ENCODE measurements at places on chromosomes 7 and 10.

DNA sequence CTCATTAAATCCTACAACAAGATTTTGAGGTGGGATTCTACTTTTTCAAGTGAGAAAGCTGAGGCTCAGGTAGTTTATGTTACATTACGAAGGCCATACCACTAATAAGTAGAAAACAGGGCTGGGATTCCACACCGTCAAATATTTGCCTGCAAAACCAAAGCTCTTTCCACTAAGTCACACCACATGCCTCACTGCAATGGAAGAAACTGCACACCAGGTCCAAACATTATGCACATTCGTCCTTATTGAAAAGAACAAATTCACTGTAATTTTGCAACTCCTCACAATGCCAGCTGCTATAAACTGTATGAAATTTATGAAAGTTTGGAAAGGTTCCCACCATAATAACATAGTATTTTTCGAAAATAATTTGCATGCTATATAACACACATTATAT lies 66.5 kb downstream of the DGKB start:
- DNase-seq = no peak

DNA sequence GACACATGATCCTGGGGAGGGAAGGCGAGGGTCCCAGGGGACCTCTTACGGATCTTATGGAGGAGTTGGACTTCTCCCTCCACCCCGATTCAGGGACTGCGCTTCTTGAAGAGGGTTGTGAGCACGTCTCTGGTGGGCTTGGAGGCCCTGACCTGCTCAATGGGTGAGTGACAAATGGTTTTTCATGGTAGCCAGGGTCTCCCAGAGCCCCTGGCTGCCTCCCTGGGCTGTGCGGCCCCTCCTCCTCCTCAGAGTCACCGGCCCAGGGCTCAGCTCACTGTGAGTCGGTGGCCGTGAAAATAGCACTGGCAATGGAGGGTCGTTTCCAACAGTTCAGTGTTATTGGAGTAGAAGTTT lies 26.6 kb downstream of the INPP5A start:
- no peak for DNase-seq

- no peak for DNase-seq
These were observed 19.0 kb downstream of the LRRC27 start for GRCh38 chr10:132350946-132351345.

GRCh38 chr7:11436773-11437524 lies 395.0 kb downstream of the THSD7A start:
- DNase-seq = no peak

GRCh38 chr7:99407872-99408378 lies 472 bp downstream of the PDAP1 start:
- peak; percentile 12 for DNase-seq

All from activated CD8-positive, alpha-beta memory T cell treated with anti-CD3 and anti-CD28 coated beads for 1 hour (primary cell).